ENCODE measurements at places on chromosomes 16 and 17.

- DNase-seq: no peak
These were observed 178.3 kb downstream of the PRKCB start for GRCh38 chr16:24013864-24014645.

- DNase-seq: no peak
These were observed 30.2 kb upstream of the CPPED1 start for GRCh38 chr16:12833926-12834325.

GRCh38 chr17:80283116-80283852 is 22.6 kb downstream of the RNF213 start:
- DNase-seq: no peak

DNA sequence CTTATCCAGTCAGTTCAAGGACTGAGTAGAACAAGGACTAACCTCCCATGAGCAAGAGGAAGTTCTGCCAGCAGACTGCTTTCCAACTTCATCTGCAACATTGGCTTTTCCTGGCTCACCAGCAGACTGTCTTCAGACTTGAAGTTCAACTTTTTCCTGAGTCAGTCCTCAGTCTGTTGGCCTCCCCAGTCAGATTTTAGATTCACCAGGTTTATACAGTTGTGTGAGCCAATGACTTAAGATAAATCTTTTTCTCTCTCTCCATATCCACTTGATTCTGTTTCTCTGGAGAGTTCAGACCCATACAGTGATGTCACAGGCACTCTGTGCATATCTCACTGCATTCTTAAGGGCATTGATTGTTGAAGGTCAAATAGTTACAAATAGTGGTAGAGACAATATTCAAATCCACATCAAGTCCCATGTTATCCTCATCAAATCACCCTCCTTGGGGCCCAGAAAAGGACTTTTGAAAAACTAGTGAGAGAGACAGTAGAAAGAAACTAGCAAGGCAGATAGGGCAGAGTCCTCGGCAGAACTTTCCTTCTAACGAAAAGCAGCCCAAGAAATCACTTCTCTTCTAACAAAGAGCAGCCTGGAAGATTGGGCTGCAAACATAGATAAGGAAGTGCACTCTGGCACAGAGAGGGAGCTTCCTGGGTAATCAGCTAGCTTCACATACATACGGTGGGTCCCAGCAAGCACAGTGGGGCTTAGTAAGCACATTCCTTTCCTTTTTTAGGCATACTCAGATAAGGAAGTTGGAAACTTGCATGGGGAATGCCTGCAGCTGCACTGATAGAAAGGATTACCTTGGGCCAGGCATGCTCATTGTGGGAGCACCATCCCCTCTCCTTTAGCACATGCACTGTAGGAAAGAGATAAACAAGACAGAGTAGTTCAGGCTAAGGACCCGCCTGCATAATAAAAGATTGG is 132.3 kb upstream of the FAM20A start:
- DNase-seq: no peak

DNA sequence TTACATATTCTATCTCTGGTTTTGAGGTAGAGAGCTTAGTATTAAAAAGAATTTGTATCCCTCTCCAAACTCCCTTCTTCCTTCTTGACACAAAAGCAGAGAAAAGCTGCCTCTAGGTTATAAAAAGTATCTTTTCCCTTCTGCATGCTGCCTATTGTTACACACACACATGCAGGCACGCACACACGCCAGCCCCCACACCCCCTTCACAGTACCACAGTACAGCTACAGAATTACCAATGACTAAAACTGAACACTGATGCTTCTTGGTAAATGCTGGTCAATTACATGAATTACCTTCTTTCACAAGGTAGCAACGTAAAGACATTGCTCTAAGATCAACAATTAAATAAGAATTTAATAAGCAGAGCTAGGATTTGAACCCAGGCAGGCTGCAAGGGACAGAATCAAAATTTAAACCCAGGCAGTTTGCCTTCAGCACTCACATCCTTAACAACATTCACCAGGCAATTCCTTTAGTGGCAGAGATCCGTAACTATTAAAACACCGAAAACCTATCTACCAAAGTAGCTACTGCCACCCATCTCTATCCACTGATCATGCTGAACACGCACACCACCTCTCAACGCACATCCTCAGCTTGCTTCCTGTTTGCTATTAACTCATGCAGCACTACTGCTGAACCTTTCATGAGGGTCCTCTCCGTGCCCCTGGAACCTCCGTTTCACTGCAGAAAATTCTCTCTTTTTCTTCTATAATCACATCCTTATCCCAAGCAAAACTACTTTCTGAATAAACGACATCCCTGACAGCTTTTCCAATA is 37.8 kb downstream of the YWHAE start:
- no peak for DNase-seq

DNA sequence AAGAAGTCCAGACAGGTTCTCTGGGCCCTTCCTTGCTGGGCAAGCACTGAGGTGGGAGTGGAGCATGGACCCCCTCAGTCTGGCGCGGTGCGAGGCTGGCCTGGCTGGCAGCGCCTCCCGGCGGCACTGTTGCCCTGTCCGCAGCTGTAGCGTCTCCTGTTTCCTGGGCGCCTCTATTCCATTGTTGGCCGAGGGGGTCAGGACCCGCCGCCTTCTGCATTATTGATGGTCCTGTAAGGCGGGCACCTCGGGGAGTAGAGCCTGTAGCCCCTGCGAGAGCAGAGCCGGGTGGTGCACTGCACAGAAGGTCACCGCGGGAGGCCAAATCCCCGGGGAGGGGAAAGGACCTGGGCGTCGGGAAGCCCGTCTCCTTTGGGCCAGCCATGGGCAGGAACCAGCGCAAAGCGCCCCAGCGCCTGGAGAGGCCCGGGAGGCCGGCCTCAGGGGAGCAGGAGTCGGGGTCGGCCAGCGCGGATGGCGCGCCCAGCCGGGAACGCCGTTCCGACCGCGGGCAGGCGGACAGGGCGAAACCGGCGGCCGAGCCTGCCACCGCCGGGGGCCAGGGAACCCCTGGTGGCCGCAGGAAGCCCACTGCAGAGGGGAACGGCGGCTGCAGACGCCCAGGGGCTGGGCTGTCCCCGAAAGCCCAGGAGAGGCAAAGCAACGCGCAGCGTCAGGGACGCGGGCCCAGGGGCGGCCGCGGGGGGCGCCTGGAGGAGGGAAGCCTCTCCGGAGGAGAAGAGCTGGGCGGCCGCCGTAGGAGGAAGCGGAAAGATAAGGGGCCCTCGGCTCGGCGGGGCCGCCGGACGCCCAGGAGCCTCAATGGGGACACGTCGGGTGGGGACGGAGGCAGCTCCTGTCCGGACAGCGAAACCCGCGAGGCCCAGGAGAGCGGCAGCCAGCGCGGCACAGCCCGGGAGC is at the start of gene MYO15B:
TSS of gene MYO15B (plus strand) at position 126 of the 921 bp plus-strand sequence. CDS start at position 384, 258 bp downstream.
- DNase-seq: no peak

- DNase-seq: no peak
These were observed 587 bp downstream of the HS3ST4 start for GRCh38 chr16:25692351-25692741.

- no peak for DNase-seq
These were observed 156.0 kb downstream of the ENGASE start for GRCh38 chr17:79230576-79230975.

DNA sequence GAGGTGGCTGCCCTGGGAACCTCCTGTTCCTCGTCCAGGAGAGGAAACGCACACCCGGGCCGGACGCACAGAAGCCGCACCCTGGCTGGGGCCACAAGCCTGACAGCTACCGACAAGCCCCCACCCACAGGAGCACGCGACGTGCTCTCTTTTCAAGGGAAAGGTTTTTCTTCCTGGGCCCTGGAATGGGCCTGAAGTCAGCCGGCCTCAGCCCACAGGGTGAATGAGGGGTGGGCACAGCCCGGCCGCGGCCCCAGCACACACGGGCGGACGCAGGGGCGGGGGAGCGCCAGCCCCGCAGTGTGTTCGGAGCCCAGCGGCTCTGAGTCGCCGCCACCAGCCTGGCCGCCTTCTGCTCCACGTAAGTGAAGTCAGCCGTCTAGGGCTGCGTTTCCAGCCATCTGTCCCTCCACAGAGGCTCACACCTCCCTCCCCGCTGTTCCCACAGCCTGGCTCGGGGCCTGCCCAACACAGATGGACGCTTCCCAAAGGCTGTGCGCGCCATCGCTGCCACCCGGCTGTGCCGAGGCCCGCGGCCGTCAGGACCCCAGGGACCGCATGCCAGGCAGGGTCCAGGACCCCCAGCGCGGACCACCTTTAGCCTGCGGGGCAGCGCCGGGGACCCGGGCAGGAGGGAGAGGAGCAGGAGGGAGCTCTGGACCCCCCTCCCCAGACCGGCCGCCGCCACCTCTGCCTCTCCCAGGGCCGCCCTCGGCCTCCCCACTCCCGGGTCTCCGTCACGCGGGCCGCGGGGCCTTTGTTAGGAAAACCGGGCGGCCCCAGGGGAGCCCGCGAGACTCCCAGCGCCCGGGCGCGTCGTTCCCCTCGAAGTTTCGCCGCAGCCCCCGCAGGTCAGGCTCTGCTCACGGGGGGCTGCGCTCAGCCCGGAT is 36.8 kb downstream of the CBFA2T3 start:
- no peak for DNase-seq

DNA sequence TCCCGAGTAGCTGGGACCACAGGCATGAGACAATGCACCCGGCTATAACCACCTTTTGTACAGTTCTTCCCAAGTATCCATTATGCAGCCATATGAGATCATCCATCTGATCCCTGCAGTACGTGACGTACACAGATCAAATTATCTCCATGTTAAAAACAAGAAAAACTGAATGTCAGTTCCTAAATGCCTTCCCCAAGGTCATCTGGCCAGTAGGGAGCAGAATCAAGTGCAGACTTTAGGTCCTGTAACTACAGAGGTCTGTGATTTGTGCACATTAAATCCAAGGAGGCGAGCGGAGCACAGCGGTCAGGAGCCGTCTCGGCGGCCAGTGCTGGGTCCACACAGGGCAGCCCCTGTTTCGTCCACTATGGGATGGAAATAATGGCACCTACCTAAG is 23.7 kb downstream of the ZCCHC14 start:
- no peak for DNase-seq

GRCh38 chr16:15604460-15605440 is 38.2 kb downstream of the MARF1 start:
- no peak for DNase-seq

- DNase-seq: no peak
These were observed 10.4 kb downstream of the SGSH start for GRCh38 chr17:80209765-80210164.

DNA sequence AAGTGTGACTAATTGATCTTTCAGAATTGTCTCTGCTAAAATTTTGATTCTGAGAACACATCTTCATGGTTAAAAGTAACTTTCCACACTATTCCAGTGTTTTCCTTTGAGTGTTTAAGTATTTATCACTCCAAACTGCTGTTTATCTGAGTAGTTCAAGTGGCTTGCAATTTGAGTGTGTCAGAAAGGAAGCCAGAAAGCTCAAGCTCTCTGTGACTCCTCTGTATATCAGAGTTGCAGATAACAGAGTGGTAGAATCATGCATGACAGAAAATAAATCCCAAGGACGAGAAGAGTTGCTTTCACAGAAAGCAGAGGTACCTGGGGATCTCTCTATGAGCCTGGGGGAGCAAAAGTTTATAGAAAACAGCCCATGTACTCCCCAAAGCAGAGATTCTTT is 130.0 kb downstream of the CYB561 start:
- DNase-seq: no peak

DNA sequence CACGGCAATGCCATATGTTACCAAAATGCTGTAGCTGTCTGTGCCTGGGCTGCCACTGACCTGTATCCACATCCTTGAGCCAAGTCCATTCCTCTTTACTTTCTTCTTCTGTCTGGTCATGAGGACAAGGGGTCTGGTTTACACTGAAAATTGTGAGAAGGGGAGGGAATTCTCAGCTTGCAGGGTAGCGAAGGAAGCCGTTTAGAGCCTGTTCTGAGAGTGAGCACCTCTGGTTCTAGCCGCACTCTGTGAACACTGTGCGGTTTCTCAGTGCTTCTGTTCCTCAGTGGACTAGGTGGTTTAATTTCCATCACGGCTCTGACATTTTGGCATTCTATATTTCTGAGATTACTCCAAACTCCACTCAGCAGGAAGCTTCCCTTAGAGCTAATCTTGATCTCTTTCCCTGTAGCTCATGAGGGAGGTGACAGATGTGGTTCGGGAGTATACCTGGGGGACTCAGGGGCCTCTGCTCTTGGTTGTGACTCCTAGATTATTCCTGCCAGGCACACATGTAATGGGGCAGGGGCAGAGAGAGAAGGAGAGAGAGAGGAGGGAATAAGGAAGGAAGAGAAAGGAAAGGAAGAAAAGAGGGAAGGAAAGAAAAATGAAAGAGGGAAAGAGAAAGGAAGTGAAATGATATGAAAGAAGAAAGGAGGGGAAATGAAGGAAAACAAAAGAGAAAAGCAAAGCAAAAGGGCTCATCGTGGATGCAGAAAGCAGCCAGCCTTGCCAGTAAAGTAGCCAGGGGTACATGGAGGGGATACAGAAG is 14.2 kb upstream of the TBX21 start:
- no peak for DNase-seq

GRCh38 chr17:62134397-62134796 is 69.3 kb upstream of the MED13 start:
- DNase-seq: no peak

- no peak for DNase-seq
These were observed 69.6 kb downstream of the RBFOX3 start for GRCh38 chr17:79541056-79541850.

DNA sequence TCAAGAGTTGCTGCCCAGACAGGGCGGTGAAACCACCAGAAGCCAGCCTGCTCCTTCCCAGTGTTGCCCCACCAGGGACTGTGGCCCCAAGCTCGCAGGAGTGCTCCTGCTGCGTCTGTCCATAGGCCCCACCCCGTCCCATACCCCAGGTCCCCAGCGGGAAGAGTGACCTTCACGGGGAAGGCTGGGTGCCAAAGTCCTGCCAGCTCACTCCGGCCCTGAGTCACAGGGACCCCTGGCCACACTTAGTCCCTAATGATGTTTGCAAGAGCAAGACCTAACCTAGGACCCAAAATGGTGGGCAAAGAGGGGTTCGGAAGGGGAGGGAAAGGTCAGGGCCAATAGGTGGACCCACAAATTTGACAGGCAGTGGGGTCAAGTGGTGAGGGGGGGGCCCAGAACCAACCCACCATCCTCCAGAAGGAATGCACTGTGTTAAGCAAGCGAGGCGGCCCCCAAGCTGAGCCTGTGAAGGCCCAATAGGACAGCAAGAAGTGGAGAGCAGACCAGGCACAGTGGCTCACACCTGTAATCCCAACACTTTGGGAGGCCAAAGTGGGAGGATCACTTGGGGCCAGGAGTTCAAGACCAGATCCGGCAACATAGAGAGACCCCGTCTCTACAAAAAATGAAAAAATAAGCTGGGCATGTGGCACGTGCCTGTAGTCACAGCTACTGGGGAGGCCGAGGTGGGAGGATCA is 3.3 kb downstream of the DOK4 start:
- no peak for DNase-seq

GRCh38 chr17:79052131-79052530 is 22.5 kb upstream of the ENGASE start:
- DNase-seq: no peak

DNA sequence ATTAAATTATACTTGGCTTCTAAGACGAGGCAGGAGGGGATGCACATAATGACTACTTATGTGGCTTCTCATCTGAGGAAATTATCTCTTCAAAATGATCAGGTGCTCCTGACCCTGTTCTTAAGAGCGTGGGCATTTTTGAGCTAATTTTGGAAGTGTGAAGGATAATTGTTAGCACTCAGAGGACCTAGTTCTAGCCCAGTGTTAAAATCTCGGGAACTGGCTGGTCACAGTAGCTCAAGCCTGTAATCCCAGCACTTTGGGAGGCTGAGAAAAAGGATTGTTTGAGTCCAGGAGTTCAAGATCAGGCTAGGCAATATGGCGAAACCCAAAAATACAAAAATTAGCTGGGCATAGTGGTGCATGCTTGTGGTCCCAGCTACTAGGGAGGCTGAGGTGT is 103.0 kb upstream of the DHX40 start:
- DNase-seq: no peak

Measured in SW 1271 (cell line).